Heart left ventricle (tissue), 16 donors: ENCODE measurements at places on chromosomes 3 and 15. TPM values are rescaled to one million over a fixed set of nuclear protein-coding genes. Genes with fewer than 3 reads are reported as not detected.

DNA sequence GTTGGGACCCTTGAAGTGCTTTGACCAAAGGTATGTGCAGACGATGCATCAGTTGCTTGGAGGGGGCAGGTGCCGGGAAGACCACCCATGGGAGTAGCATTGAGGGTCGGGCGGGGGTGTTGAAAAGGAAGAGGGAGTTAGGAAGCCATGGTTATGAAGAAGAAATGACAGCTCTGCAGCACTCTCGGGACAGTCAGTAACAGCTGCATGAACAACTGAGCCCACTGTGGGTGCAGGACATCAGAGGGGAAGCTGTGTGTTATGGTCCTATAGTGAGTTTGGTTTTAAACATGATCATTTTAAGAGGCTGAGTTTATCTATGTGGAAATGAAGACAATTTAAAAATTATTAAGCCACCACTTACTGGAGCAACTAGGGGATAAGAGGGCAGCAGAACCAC is 17.6 kb downstream of the ST8SIA2 start:
- no peak overlapping the region for H3K4me3 ChIP-seq
- H3K4me1 ChIP-seq: peaks cover 10% of the 10 kb centered on the region
- H3K36me3 ChIP-seq: no peaks in the 10 kb centered on the region
- H3K27ac ChIP-seq: no peak overlapping the region
- H3K27me3 ChIP-seq: no peaks in the 10 kb centered on the region
- DNase-seq: no peak

DNA sequence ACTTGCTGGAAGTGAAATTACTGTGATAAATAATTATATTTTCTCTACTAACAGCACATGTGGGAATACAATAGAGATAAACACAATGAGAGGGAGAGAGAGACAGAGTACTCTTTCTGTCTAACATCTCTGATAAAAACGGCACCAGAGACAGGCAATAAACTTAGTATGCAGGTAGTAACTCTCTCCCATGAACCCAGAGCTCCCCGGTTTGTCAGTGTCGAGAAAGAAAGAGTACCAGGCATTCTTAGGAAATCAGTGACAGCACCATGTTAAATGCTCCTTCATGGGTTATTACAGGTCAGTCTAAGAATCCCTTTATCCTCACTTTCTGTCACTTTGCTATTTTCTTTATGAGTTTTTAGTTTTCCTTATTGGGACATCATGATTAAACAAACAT is 110.7 kb upstream of the EPHA3 start:
- H3K36me3 ChIP-seq: no peaks in the 10 kb centered on the region
- H3K27me3 ChIP-seq: no peaks in the 10 kb centered on the region
- no peaks in the 10 kb centered on the region for H3K4me1 ChIP-seq
- no peak overlapping the region for H3K4me3 ChIP-seq
- DNase-seq: no peak
- H3K27ac ChIP-seq: no peak overlapping the region

- H3K36me3 ChIP-seq: no peaks in the 10 kb centered on the region
- DNase-seq: no peak
These were observed 18.8 kb downstream of the PCSK6 start for GRCh38 chr15:101470548-101471239.

DNA sequence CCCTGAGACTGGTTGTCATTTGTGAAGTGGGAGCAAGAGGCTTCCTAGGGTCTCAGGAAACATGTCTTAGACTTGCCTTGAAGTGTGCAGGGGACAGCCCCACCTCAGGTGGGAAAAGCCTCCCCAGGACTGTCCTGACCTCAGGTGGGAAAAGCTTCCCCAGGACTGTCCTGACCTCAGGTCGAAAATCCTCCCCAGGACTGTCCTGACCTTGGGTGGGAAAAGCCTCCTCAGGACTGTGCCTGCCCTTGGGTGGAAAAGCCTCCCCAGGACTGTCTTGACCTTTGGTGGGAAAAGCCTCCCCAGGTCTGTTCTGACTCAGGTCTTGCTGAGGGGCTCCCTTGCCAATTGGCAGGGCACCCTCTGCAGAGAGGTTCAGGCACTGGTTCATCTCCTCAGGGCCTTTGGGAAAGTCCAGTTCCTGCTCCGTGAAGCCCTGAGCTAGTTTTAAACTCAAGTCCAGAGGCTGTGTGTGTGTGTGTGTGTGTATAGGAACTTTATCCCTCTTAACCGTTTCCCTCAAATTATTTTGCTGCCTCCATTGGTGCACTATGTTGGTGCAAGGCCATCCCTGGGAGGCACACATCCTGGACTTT is 64.7 kb downstream of the WNT7A start:
- H3K36me3 ChIP-seq: no peaks in the 10 kb centered on the region
- H3K27ac ChIP-seq: no peak overlapping the region
- no peak for DNase-seq
- no peak overlapping the region for H3K4me3 ChIP-seq

Gene LSMEM2
- 31.5 TPM for total RNA-seq

- no peaks in the 10 kb centered on the region for H3K36me3 ChIP-seq
These were observed 248.7 kb upstream of the IL12A start for GRCh38 chr3:159739969-159740368.

- H3K4me3 ChIP-seq: no peak overlapping the region
- H3K4me1 ChIP-seq: no peaks in the 10 kb centered on the region
- no peaks in the 10 kb centered on the region for H3K36me3 ChIP-seq
- H3K27me3 ChIP-seq: no peaks in the 10 kb centered on the region
These were observed 75.3 kb upstream of the BOC start for GRCh38 chr3:113136071-113136470.

DNA sequence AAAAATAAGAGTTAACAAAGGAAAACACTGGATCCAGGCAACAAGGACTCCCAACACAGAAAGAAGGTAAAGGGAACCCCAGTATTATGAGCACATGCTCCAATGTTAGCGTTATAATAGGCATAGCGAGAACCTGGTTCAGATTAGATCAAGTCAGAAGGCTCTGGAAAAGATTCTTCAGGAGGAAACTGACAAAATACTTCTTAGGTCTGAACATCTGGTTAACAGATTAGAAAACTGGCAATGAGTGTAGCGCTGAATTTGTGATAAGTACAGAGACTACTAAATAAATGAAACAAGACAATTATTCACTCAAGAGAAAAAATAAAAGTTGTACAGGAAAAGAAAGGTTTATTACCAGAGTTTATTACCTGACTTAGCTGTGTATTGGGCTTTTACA is 146.1 kb downstream of the DPH6 start:
- no peaks in the 10 kb centered on the region for H3K27me3 ChIP-seq
- DNase-seq: no peak
- no peak overlapping the region for H3K27ac ChIP-seq
- H3K4me1 ChIP-seq: no peaks in the 10 kb centered on the region
- H3K4me3 ChIP-seq: no peak overlapping the region
- no peaks in the 10 kb centered on the region for H3K36me3 ChIP-seq
